Prostate gland (tissue), 2 donors: ENCODE measurements at places on chromosomes 16 and 17. TPM values are rescaled to one million over a fixed set of nuclear protein-coding genes. Genes with fewer than 3 reads are reported as not detected.

GRCh38 chr16:19269098-19269497 lies 16.4 kb upstream of the CLEC19A start:
- no peaks in the 10 kb centered on the region for H3K27me3 ChIP-seq
- no peak overlapping the region for H3K27ac ChIP-seq
- H3K4me1 ChIP-seq = no peaks in the 10 kb centered on the region
- no peak for DNase-seq
- no peaks in the 10 kb centered on the region for H3K36me3 ChIP-seq
- H3K4me3 ChIP-seq = no peak overlapping the region

Gene MAF
- 91.4 TPM for total RNA-seq

GRCh38 chr16:66487580-66488275 lies 60.6 kb downstream of the BEAN1 start:
- H3K4me3 ChIP-seq = no peak overlapping the region
- H3K4me1 ChIP-seq = no peaks in the 10 kb centered on the region
- H3K36me3 ChIP-seq = no peaks in the 10 kb centered on the region

- no peaks in the 10 kb centered on the region for H3K36me3 ChIP-seq
- no peak for DNase-seq
- no peaks in the 10 kb centered on the region for H3K27me3 ChIP-seq
These were observed 102.1 kb downstream of the CDH13 start for GRCh38 chr16:82728901-82729300.

DNA sequence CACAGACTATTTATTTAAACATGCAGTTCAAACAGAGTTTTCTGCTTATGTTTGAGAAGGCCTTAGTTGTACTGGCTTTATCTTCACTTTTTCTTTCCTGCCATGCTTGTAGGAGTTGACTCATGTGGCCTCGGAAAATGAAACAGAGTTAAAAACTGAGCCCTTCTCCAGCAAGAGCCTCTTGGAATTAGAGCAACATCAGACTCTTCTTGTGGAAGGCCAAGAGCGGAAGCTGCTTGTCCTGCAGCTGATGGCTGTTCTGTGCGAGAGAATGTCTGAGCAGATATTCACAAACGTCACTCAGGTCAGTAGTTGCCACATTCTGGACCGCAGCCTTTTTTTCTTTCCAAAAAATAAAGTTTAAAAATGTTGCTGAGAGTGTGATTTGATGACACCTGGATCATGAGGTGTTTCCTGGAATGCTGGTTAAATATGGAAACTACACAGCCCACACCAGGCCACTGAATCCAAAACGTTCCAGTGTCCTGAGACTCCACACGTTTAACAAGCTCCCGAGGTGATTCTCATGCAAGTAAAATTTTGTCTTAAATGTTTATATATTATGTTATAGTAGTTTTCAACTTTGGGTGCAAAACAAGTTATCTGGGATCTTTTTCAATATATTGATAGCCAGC lies 65.9 kb downstream of the TANGO6 start:
- H3K4me1 ChIP-seq = peaks cover 3% of the 10 kb centered on the region
- no peak overlapping the region for H3K4me3 ChIP-seq
- no peaks in the 10 kb centered on the region for H3K27me3 ChIP-seq
- H3K27ac ChIP-seq = no peak overlapping the region

DNA sequence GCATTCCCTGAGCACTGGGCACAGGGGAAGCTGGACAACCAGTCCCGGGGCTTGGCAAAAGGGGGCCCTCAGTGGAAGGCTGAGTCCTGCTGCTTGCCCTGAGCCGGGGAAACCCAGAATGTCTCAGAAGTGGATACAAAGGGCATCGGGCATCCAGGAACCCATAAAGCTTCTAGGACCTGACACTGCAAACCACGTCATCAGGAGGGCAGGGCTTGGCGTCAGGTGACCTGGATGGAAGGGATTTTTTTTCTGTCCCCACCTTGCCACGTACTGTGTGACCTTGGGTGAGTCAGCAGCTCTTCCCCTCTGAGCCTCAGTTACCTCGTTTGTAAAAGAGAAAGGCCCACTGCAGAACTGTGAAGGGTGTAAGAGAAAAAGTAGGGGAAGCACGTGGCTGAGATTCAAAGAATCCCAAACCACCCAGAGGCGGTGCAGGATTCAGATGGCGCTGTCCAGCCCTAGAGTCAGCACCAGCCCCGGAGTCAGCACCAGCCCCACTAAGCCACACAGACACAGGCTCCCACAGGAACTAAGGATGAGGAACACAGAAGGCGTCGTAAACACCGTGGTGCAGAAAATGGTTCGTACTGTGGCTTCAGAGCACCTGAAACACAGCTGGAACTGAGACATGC lies 53.7 kb downstream of the C16orf95 start:
- no peaks in the 10 kb centered on the region for H3K27me3 ChIP-seq
- no peak overlapping the region for H3K27ac ChIP-seq
- no peaks in the 10 kb centered on the region for H3K36me3 ChIP-seq

GRCh38 chr16:84475643-84476240 lies 28.7 kb downstream of the MEAK7 start:
- no peaks in the 10 kb centered on the region for H3K36me3 ChIP-seq
- no peaks in the 10 kb centered on the region for H3K4me1 ChIP-seq
- H3K27ac ChIP-seq = no peak overlapping the region
